ENCODE measurements at places on chromosomes 7 and 10.
A peak's percentile ranks its signal among the peaks of the same experiment; 100 is the strongest.

DNA sequence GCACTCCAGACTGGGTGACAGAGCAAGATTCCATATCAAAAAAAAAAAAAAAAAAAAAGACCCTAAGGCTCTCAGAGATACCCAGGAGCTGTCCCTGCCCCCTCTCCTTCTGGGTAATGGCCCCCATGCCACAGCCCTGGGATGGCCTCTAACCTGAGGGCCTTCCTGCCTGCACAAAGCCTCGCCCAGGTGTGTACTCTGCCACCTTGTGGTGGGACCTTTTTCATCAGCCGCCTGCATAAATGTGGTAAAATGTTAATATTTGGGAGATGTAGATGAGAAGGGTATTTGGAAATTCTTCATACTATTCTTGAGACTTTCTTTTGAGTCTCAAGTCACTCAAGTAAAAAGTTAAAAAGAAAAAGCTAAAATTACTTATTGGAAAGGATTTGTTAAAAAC is 46.3 kb upstream of the RNF216 start:
- DNase-seq = peak; percentile 10

DNA sequence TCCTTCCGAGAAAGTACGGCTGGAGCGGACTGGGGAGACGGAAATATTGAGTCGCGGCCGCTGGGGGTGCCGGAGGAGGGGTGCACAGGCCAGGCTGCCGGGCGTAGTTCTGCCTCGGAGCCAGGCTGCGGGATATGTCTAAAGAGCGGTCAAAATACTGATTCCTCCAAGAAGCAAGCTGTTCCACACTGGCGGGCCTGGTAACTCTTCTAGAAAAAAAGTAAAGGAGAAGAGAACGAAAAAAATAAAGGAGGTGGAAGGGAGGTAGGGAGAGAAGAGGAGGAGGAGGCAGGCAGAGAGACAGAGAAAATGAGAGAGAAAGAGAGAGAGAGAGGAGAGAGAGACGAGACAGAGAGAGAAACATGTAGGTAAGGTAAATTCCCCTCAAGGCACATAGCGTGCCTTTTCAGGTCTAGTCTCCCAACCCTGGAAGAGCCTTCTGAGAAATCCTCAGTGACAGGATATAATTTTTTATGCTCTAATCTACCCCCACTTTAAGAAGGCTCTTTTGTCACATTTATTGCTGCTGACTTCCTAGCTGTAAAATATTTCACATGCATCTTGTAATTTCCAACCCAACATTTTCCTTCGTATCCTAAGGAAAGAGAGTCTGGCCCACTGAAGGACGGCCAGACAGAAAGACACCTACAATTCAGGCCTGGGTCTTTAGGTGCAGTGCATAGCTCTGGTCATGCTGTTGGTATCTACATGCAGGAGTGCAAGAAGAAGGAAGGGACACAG is 5.7 kb downstream of the DLX5 start:
- DNase-seq = no peak

- DNase-seq = no peak
Measured at GRCh38 chr10:6306917-6307316, 104.2 kb downstream of the PFKFB3 start.

DNA sequence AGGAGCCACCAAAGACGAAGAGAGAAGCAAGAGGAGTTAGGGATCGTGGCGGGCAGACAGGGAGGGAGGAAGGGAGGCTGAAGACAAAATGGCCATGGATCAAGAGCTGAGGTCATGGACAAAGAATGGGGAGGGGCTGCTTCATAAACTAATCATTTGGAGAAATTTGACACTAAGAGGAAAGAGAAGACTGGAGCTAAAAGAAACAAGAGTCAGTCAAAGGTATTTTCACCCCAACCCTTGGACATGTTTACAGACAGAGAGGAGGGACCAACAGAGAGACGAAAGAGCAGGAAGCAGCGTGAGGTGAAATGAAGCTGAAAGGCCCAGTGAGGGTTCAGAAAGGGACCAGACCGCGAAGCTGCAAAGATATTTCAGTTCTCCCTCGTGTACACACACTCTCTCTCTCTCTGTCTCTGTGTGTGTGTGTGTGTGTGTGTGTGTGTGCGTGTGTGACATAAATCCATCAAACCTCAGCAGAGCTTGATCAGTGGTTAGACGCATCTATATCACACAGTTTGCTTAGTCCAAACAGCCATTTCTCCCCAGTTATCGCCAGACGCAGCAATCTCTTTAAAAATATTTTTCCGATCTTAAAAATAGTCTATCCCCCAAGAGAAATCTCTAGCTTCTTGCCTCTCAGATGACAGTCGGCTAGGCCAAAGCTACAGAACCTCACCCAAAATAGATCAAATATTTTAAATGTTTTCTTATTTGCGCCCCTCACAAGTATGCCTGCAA is 12.5 kb upstream of the CALD1 start:
- DNase-seq = no peak

DNA sequence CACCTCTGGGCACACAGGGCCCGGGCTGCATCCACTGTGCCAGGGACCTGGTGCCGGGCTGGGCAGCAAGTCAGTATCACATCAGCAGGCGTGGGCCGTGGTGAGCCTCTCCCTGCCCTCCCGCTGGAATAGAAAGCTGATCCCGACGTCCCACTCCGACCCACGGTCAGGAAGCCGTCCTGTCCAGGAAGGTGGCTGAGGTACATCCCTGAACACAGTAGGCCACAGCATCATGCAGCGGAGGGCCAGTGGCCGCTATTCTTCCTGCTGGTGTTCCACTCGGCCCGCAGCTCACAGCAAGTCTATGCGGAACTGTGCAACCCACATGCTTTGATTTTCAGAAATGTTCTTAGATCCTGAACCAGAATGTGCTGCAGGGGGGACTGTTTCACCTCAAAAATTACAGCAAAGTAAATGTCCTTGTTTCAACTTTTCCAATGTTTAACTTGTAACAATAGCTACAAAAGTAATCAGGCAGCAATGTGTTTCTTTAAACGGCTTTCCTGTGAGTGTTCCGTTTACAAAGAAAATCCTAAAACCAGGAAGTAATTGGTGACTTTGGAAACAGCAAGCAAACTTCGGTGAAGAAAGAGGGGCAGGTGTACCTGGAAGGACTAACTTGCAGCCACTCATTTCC is 676 bp upstream of the GPR146 start:
- no peak for DNase-seq

DNA sequence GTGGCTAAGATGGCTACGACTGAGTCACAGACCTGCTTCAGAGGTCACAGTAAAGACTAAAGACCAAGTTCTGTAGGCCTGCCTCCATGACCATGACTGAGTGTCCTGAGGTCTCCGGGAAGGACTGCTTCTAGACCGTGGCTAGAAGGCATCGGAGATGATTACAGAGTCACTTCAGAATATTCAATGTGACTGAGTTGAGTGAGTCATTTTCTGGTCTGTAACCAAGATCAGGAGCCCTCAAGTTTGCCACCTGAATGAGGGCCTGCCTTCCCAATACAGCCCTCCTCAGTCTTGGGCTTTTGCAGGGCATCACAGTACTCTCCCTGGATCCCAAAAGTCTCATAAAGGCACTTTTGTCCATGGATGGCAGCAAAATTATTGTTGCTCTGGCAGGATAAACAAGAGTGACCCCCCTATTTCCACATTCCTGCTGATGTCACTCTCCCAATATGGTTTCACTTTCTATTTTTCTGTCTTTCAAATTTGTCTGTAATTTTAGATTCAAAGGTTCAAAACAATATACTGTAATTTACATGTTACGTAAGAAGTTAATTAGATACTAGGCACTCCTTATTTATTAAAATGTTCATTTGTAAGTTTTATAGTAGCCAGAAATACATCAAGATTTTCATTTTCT is 47.7 kb upstream of the ZNF92 start:
- DNase-seq = no peak

GRCh38 chr7:19944363-19945120 is 171.1 kb upstream of the TMEM196 start:
- DNase-seq = no peak

- no peak for DNase-seq
Measured at GRCh38 chr10:3424111-3424851, 251.7 kb upstream of the PITRM1 start.
